ENCODE measurements at places on chromosomes 16 and 17.

DNA sequence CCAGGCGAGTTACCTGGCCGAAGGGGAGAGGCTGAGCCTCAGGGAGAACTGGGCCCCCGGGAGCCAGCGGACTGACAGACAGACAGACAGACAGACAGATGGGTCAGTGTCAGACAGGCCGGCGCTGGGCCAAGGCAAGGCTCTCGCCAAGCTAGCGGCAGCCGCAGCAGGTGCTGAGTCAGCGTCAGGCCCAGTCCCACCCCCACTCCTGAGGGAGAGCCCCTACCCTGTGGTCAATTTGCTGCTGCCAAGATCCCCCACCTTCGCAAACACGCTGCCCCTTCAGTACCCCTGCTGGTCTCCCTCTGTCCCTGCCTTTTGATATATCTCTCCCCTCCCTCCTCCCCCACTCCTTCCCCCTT lies 1.5 kb downstream of the FGF11 start:
- no peak for DNase-seq

GRCh38 chr17:4375039-4375748 lies 8.7 kb upstream of the UBE2G1 start:
- peak; percentile 17 for DNase-seq

GRCh38 chr17:10241781-10242180 lies 43.4 kb upstream of the GAS7 start:
- no peak for DNase-seq

GRCh38 chr17:57187391-57187790 lies 68.9 kb upstream of the MSI2 start:
- DNase-seq: no peak

DNA sequence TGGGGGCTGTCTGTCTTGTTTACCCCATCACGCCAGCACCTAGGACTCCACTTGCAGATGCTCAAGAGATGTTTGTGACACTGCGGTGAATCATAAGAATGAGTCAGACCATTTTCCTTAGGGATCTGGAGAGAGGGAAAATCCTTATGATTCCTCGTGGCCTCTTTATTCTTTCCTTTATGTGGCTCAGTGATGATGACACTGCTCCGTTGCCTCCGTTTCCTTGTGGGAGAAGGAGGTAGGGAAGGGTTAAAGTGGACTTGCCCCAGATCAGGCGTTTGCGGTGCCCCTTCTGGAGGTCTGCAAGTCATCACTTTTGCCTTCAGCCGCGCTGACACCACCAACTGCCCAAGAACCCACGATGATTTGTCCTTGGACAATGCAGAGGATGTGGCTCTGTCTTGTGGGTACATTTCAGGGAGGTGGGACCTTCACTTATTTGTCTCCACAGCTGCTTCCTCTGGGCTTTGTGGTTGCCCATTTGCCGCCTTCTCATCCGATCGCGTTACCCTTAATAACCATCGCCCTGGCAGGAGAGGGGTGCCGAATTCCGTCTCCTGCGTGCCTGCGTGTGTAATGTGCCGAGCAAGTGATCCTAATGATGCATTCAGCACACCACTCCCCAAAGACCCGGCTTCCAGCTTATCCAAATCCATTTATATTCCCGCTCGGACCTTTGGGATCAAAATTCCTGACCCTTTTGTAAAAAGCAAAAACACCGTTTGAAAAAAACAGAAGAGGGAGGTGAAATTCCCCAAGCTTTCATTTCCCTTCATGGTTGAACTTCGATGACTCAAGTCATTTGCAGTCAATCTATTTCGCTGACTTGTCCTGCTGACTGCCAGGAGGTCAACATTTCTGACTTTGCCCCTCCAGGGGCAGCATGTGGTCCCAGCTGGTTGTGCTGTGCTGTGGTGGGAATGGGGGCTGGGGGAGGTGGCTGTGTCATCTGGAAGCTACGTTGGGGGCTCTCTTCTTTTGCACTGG lies 87.2 kb upstream of the IRX3 start:
- DNase-seq: peak; percentile 99

- peak; percentile 23 for DNase-seq
These were observed 31.8 kb downstream of the USP7 start for GRCh38 chr16:8931859-8932258.

- no peak for DNase-seq
These were observed 7.2 kb upstream of the EMP2 start for GRCh38 chr16:10587622-10588021.

DNA sequence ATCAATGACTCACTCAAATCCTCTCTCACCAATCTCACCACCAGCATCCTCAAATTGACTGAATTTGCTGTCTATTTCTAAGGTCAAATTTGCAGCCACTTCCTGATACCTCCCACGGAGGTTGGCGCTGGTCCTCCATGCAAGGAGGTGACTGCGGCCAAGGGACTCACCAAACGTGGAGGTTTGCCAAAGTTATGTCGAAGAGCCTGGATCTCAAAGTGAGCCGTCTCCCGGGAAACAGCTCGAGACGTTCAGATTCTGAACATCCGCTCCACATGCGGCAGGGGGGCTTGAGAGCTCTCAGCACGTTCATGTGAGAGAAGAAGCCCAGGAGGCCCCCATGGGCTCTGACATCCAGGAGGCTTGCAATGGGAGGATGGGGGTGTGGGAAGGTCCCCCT lies 22.6 kb downstream of the LGALS3BP start:
- no peak for DNase-seq

DNA sequence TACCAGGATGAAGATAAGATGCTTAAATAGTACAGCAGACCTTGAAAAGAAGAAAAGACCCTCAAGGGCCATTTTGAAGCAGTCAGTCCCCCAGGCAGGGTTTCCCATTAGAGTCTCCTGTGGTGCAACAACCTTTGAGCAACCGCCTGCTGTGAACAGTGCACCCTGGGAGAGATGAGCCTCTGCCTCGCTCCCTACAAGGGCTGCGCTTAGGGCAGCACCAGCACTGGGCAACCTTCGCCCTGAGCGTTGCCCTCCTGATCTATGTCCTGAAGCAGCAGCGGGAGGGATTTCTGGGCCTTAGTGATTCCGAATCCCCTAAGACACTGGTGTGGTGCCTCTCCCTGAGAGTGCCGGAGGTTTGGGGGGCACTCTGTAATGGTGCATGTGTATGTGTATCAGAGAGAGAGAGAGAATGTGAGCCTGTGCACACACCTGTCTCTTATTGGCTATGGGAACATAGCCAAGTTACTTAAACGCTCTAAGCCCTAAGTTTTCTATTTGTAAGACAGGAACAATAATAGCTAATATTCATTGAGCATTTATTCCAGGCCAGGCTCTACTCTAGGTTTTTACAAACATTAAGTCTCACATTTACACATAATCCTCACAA lies 25.2 kb upstream of the ABCC12 start:
- no peak for DNase-seq

- DNase-seq: no peak
These were observed 143.9 kb downstream of the CMIP start for GRCh38 chr16:81588326-81589081.

GRCh38 chr17:2028737-2029136 lies 1.2 kb upstream of the DPH1 start:
- no peak for DNase-seq

GRCh38 chr17:76951375-76951905 lies 83.2 kb downstream of the MGAT5B start:
- no peak for DNase-seq

DNA sequence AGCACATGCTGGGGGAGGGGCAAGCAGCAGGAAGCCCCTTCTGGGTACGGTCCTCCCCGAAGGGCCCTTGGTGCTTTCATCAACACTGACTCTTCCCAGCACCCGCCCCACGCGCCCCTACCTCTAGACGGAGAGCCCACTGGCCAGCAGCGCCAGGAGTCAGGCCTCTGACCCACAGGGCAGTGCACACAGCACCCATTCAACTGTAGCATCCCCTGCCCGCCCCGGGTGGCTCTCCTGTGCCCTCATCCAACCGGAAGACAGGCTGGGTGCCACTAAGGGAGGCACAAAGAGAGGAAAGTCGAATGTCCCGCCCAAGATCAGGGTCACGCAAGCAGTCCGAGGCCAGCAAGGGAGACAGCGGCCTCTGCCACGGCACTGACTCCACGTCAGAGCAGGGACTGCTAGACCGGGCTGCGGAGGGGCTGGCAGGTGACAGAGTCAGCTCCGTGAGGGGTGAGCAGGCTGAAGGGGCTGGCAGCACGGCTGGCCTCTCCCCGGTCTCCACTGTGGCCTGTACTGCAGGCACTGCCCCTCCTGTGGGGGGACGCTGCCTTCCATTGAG lies 9.8 kb downstream of the MSRB1 start:
- DNase-seq: no peak

GRCh38 chr16:62963846-62964245 lies 927.6 kb upstream of the CDH8 start:
- no peak for DNase-seq

DNA sequence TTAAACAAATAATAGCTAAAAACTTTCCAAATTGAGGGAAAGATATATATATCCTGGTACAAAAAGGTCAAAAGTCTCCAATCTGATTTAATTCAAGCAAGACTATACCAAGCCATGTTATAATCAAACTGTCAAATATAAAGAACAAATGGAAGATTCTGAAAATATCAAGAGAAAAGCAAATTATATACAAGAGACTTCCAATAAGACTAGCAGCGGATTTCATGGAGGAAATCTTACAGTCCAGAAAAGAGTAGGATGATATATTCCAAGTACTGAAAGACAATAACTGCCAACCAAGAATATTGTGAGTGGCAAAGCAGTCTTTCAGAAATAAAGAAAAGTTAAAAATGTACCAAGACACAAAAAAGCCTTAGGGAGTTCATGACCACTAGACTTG lies 102.2 kb downstream of the CEP112 start:
- DNase-seq: no peak

DNA sequence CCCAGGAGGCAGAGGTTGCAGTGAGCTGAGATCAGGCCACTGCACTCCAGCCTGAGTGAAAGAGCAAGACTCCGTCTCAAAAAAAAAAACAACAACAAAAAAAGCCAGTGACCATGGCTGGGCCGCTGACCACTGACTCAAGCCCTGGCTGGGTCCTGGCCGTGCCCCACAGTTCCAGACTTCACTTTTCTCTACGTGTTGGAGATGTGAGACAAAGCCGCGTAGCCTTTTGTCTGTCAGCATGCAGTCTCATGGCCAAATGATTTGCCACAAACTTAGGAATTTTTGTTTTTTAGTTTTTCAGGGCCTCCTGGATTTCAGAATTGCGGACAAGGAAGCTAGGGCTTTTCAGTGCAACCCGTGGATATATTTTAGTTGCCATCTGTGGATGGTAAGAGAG lies 89.3 kb upstream of the CIBAR2 start:
- no peak for DNase-seq

DNA sequence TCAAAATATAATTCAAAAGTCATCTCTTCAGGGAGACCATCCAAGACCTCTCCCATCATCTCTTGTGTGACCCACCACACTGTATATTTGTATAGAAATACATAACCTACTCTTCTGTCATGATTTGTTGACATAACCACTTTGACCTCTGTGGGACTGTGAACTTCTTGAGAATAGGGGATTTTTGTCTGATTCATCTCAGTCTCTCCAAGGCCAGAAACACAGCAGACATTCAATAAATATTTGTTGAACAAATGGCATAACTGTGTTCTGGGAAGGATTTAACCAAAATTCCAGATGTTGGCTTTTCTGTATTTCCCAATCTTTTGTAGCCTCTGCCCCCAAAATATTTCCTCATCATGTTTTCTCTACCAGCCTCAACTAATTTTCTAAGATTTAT lies 169.7 kb downstream of the CDH11 start:
- no peak for DNase-seq
